ENCODE measurements at places on chromosomes 5 and 9.
A peak's percentile ranks its signal among the peaks of the same experiment; 100 is the strongest.

DNA sequence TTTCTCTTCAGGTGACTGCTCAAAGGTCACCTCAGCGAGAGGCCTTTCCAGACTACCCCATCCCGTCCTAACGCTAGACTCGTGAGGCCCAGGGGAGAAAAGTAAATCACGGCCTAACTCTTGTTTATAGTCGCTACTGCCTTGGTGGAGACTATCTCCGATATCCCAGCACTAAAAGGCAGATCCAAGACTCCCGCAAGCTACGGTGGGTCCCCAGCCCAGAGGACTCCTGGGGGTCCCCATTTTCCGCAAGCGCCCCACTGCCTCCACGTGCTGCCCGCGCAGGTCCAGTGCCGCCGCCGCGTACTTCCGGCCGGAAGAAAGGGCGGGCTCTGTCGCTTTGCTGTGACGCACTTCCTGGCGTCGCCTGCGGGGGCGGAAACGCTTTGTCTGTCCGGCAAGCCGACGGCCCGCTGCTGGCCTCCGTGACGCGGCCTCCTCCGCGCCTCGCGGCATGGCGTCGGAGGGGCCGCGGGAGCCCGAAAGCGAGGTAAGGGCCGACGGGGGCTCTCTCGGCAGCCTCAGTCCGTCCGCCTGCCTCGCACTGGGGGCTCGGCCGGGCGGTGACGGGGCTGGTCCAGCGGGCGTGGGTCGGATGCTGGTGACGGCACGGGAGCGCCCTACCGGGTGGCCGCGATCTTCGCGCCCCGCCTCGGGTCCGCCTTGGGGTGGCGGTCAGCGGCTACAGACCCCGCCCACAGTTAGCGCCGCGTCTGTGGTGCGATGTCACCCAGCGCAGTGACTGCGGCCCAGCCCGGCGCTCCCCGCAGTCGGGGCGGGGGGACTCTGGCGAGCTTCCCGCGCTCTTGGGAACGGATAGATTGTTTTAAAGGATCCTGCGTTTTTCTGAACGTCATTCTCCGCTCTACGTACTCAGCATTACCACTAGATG lies at the start of gene SECISBP2:
Gene SECISBP2 (plus strand): TSS at position 378 of the 892 bp plus-strand sequence. CDS start 77 bp downstream, at position 455.
- peak; percentile 85 for DNase-seq

DNA sequence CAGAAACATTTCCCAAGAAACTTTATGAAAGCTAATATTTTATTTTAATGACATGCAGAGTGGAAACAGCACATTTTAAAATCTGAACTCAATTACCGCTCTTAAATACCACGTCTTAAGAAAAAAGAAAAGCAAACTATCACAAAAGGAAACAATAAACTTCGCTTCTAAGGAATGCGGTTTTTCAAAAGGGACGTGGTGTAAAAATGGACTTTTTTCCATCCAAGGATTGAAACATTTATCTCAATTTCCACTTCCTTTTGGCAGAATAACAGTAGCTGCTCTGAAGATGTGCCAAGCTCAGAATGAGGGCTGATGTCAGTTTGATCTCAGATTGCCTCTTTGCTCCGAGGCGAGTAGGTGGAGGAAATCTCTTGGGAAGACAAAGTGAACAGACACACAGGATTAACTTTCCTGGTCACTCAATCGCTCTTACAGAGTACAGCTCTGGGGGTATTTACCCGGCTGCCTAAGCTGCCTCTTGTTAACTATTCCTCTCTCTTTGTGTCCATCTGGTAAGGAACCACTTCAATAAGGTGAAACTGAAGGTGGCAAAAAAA lies 158.5 kb downstream of the TRPM6 start:
- DNase-seq: no peak

DNA sequence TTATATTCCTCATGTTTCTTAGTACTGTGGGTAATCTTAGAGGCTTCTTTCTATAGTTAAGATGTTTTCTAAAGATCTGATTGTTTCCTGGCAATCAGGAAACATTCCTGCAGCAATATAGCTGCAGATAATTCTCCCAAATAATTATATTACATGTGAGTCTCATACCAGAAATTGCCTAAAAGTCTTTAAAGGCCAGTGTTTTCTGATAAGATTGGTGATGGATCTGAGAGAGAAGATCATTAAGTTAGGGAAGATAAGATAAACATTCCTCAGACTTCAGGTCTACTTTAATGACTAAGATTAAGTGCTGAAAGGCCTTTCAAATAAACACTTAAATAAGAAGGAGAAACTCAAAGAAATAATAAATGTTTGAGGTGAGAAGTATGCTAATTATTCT lies 107.7 kb upstream of the DAB2 start:
- no peak for DNase-seq

DNA sequence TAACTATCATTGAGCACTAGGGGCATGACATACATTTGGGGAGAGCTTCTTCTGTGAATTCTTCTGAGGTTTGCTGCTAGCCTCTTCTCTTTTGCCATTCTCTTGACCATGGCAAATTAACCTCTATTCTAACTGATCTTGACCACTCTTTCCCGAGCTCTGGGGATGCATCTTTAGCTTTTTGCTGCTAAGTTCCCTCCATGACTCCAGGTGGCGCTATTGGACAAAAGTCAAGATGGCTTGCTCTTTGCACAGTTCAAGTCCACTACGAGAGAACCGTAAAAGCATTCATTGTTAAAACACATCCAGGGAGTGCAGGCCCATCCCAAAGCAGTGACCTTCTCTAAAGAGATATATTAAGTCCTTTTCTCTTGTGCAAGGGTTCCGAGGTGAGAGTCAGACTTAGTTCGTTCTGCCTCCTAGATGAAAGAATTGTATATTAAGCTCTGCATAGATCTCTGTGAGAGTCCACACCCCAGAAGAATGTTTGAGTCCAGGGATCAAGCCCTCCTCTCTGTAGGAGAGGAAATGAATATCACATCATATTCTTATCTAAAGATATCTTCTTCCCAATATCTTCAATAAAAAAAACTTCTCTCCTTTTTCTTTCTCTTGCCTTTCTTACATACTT lies 1152.9 kb upstream of the CDH6 start:
- no peak for DNase-seq

DNA sequence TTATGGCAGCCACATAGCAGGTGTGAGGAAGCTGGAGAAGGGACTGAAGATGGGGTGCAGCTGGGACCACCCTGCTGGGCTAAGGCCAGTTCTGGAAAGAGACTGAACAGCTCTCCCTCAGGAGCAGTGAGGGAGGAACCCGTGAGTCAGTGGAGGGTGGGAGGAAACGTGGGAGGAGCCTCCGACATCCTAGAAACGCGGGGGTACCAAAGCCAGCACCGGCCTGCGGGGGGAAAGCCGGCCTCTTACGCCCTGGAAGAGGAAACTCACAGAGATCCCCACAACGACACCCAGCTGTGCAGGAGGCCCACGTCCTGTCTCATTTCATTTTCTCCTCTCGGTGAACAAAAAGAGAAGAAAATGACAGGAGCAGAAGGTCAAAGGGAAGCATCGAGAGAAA lies 185.8 kb upstream of the IRX4 start:
- no peak for DNase-seq

DNA sequence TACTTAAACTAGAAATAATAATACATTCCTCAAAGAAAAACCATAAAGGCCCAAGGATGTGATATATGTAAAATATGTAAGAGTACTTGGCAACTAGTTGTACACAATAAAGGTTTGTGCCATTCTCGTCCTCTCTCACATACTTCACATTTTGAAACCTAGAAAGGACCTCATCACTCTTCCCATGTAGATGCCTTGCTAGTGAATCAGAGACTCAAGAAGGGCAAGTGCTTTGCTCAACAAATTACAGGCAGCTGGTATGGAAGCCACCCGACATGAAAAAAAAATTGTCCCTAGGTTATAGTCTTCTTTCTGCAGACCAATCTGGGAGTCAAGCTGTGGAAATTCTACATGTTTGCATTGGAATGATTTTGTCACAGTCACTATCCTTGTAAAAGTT lies 31.7 kb downstream of the ADRB2 start:
- DNase-seq: no peak

- DNase-seq: no peak
Observed at GRCh38 chr5:58074222-58074621, 385.7 kb downstream of the PLK2 start.

GRCh38 chr5:144036476-144036875 lies 134.0 kb downstream of the YIPF5 start:
- DNase-seq: no peak

DNA sequence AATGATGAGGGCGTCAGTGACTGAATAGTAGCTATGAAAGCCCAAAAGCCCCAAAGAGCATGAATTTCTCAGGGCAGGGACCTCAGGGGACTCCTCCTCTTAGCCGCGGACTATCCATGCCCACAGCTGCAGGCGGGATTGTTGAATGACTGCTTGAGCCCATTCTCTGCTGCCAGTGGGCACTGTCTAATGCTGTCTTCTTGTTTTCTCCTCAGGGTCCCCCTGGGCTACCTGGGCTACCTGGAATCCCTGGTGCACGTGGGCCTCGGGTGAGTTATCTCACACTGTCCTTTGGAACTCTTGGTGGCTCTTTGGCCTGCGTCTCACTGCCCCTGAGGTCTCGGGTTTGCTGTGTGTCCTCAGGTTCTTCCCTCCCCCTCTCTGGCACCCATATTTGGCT lies 22.7 kb downstream of the COL27A1 start:
- DNase-seq: no peak

GRCh38 chr9:13690595-13690994 lies 411.1 kb upstream of the MPDZ start:
- DNase-seq: no peak

- DNase-seq: no peak
Observed at GRCh38 chr5:75601567-75601966, 9.7 kb upstream of the ANKDD1B start.

DNA sequence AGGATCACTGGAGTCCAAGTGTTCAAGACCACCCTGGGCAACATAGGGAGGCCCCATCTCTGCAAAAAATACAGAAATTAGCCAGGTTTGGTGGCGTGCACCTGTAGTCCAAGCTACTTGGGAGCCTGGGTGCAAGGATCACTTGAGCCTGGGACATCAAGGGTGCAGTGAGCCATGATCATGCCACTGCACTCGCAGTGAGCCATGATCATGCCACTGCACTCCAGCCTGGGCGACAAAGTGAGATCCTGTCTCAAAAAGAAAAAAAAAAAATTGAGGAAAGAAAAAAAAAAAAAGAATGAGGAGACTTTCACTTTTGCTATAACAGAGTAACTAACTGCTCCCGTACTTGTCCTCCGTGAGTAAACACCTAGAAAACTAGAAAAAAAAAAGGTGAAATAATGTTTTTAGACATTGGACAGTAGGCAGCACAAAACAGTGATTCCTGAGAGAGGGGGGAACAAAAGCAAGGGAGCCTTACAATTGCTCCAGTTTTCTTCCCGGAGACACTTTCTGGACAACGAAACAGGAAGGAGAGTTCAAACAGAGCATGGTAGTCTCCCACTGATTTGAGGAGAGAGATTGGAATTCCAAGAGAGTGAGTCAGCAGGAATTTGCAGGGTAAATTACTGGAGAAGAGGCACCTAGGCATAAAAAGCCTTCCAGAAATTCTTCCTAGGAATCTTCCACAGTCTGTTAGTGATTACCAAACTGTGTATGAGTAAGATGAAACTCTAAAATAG lies 6.9 kb upstream of the ZBTB5 start:
- no peak for DNase-seq

DNA sequence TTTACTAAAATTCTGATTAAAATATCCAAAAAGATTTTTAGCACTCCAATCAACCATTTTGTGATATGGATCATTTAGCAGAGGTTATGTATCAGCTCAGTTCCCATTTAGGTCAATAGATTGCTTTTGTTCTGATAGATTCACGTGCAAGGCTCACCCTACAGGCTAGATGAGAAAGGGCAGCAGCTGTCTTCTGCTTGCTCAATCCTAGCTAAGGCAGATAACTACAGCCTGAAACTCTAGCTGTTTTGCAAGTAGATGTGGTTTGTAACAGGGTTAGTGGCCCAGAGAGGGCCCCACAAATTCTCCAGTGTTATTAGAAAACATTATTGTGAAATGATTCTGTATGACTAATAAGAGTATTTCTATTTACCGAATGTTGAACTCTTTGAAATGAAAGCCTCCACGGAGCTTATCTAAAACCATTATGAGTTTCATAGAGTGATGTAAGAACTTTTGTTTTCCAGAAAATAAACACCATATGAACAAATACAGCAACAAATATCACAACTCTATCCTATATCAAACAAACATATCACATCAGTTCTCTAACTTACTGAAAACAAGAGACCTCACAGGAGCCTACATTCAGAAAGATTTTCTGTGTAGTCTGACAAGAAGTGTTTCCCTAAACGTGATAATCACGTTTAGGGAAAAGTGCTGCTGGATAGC lies 841.9 kb upstream of the ACO1 start:
- DNase-seq: no peak

DNA sequence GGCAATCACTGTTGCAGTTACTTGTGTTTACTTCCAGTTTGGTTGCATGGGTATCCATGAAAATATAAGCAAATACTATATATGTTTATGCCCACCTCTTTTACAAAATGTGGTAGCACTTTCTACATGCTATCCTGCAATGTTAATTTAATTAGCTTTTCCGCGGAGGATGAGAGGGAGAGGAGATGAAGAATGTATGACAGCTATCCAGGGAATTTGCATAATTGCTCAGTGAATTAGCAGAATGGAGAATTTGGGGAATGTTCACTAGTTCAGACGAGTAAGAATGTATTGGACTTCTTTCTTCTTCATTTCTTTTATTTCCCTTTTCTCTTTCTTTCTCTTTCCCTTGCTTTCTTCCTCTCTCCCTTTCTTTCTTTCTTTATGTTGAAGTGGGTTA lies 140.7 kb upstream of the SLC28A3 start:
- DNase-seq: no peak

DNA sequence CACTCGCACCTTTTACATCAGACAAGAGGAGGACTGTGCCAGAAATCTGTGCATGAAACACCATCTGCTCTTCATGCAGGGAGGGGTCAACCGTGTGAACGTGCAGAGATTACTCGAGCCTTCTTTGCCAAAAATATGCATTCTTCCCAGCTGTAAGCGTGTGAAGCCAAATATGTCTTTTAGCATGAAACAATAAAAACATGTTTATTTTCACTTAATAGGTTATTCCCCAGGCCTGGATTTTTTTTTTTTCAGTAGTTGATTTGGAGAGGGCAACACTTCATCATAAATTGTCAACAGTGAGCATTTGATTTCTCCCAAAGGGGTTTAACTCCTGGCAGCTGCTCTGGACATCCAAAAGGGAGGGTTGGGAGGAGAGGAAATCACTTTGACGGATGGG lies 23.8 kb downstream of the PLAC8L1 start:
- no peak for DNase-seq

GRCh38 chr5:105812304-105812703 lies 1858.4 kb downstream of the EFNA5 start:
- DNase-seq: no peak

DNA sequence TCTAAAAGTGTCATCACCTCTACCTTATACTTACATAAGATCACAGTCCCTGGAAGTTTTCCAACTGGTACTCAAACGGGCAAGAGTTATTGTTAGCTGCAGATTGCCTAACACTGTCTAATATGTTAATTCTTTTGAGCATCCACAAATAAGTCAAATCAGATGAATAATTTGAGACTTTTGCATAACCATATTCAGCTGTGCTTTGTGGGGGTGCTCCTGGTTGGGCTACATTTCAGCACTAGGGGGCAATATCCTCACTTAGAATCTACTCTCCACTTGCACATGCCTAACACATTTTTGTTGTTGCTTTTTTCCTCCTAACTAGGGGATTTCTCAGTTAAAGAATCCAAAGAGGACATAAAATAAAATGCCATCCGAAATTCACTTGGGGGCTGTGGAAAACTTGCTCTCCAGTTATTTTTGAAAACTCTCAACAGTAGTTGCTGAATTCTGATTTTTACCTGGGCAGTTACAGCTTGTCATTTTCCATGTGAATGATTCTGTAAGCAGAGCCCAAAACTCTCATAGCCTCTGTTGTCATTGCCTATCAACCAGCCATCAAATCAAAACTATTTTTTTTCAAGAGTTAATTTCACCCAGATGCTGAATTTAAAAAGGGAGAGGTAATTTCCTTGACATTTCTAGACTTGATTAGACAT lies 71.5 kb downstream of the TRIM36 start:
- no peak for DNase-seq
